ENCODE measurements at places on chromosomes 1 and 21.
A peak's percentile ranks its signal among the peaks of the same experiment; 100 is the strongest.

GRCh38 chr1:192587386-192588266, 12.1 kb downstream of the RGS1 start:
- no peak for DNase-seq

GRCh38 chr1:160251687-160252526, 10.4 kb downstream of the DCAF8 start:
- peak; percentile 92 for DNase-seq

DNA sequence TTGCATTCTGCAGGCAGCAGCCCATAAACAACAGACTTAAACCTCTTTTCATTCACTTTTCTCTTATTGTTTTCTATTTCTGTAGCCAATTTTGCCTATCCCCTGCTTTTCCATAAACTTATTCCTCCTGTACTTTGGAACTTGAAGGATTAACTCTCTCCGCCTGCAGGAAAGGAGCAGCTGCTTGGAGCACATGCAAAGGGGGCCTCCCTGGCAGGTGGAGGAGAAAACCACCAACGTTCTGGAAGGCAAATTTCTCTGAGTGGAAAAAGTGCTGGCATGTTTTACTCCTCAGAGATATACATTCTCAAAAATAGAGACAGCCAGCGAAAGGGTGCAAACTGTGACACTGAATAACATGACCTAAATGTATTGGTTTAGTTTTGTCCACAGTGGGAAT, 33.6 kb downstream of the RGS21 start:
- DNase-seq = peak; percentile 72

GRCh38 chr1:19010503-19010902, 54.0 kb upstream of the IFFO2 start:
- DNase-seq = no peak

GRCh38 chr1:85608851-85609250, 28.3 kb downstream of the CCN1 start:
- DNase-seq = no peak
